Cerebellum (tissue), 4 donors: ENCODE measurements at places on chromosomes 3 and 15. TPM values are rescaled to one million over a fixed set of nuclear protein-coding genes. Genes with fewer than 3 reads are reported as not detected.

Gene PODXL2
- total RNA-seq = 95.3 TPM

DNA sequence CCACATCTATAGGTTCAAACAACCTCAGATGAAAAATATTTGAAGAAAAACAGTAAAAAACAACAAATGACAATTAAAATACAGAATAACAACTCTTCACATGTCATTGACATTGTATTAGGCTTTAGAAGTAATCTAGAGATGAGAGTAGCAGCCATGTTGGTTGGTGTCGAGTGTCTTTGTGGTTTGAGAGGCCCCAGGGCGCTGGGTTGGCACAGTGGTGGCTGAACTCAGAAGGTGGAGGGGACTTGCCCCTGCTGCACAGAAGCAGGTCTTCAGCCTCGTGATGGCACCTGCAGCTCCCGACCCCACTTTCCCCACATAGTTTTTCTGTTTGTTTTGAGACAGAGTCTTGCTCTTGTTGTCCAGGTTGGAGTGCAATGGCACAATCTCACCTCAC lies 187.2 kb downstream of the OSBPL10 start:
- DNase-seq = no peak

DNA sequence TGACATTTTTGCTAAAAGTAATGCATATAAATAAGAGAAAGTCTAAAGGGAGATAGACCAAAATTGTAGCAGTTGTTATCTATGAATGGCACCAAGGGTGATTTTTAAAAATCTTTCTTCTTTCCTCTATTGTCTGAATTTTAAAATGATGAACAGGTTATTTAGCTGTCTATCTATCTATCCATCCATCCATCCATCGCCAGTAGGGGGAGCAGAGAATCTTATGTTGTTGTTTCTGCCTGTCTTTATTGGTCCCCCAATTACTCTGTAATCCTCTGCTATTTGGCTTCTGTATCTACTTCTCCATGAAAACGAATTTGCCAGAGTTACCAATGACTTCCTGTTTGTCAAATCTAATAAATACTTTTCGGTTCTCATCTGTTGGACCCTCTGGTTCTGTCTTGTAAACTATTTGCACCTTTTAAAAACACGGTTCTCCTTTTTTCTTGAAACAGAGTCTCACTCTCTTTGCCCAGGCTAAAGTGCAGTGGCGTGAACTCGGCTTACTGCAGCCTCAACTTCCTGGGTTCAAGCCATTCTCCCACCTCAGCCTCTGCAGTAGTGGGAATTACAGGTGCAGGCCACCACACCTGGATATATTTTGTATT lies 86.0 kb downstream of the ECT2 start:
- no peak for DNase-seq

GRCh38 chr15:67127331-67127664 lies 61.9 kb downstream of the SMAD3 start:
- no peak for DNase-seq

DNA sequence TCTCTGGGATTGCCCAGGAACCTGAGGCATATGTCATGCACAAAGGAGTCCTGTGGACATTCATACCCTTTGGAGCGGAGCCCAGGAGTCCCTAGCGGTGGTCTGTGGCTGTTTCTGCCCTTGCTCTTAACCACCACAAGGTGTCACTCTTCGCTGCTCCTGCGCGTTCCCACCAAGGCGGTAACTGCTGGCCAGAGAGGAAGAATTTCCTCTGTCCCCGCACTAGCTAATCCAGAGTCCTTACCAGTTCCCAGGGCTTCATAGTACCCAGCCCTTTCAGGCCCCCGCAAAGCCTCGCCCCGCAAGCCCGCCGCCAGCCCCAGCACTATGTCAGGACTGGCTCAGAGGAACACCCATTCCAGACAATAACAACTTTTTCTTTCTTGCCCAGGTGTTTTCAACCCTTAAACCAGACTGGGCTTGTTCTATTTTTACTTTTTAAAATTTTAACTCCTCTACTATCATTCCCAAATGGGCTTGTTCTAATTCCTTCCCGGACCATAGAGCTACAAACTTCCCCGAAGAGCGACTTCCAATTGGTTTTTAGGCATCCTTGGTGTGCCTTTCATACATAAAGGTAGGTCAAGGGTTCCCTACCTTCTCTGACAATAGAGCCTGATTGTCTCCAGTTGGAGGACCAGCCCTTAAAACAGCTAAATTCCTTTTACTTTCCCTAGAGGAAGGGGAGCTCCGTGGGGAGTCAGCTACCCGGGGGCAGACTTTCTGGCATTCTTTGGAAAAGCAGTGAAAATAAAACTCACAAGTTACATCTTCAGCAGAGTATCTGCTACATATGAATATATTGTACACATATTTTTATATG lies 31.8 kb upstream of the ZNF774 start:
- DNase-seq = peak; percentile 91

DNA sequence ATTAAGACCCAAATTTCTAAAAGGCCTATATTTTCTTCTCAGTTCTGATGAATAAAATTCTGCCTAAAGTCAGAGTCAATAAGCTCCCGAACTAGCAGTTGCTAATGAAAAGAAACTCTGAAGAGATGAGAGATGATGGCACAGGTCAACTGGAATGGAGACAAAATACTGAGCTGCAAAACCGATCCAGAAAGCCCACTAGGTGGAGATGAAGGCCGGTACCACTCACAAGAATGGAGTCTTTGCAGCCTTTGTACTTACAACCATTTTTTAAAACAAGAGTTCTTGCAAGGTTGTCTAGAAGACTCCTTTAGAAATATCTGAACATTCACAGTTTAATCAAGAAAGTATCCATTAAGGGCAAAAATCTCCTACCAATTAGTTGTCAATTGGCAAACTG lies 119.9 kb upstream of the TJP1 start:
- no peak for DNase-seq

- no peak for DNase-seq
Measured at GRCh38 chr3:89303701-89304100, 196.3 kb downstream of the EPHA3 start.

- no peak for DNase-seq
Measured at GRCh38 chr3:81197386-81197785, 564.1 kb downstream of the GBE1 start.
